Stimulated activated CD4-positive, alpha-beta T cell treated with anti-CD3 and anti-CD28 coated beads, TNF-alpha, amount 100 ng/mL, for 24 hours (primary cell): ENCODE measurements at places on chromosomes 6 and 20.

DNA sequence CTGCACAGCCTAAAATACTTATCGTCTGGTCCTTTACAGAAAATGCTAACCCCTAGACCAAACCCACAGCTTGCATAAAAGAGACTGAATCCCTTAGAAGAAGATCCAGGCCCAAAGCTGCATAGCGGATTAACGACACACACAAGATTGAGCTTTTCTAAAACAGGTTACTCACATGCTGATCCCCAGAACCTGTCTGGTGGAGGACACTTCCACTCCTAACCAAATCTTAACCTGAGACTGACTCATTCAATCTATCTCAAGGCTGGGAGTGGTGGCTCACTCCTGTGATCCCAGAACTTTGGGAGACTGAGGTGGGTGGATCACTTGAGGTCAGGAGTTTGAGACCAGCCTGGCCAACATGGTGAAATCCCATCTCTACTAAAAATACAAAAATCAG lies 2.8 kb upstream of the SLPI start:
- no peak for DNase-seq

DNA sequence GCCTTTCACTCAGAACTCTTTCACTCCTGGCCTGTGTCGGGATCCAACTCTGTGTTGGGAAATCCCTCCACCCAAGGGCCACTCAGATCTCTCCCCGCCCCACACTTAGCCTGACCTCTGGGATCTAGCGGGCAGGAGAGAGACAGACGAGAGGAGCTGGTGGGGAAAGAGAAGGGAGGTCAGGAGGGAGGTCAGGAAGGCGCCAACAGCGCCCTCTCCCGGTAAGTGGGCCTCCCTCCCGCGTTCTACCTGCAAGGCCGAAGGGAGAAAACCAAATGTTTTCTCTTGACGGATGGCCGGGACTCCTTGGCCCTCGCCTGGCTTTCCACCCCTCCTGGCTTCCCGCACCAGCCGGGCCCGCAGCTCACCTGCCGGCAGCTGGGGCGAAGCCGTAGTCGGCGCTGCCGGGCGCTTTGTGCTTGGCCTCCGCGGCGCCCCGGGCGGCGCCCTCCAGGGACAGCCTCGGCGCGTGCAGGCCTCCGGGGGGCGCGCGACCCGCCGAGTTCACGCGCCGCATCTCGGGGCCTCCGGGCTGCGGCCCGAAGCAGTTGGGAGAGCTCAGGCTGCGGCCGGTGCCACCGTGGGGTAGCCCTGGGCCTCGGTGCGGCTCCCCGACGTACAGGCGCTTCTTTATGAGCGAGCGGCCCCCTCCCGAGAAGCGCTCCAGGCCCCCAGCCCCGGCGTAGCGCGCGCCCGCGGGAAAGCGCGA lies 38.2 kb downstream of the C6orf132 start:
- DNase-seq, result peak; percentile 48

GRCh38 chr20:11204926-11205768 lies 531.3 kb upstream of the JAG1 start:
- peak; percentile 2 for DNase-seq

GRCh38 chr6:20409427-20409971 lies 7.8 kb downstream of the E2F3 start:
- no peak for DNase-seq

- DNase-seq, result no peak
Observed at GRCh38 chr6:149938571-149939355, 3.1 kb upstream of the ULBP2 start.

DNA sequence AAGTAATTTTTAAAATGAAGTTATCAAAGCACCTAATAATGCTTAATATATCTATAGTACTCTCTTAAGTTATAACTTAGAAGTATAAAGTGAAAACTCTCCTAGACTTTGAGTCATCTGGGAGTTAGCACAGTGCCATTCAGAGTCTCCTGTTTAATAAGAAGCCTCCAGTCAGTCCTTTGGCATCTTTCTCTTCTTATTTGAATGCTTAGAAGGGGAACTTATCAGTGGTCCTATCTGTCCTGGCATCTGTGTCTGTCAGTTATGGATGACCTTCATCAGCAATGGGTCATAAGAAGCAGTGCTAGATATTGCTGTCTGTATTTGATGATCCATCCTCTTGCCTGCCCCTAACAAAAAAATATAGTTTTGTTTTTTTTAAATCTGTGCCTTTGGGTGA lies 15.2 kb downstream of the TMEM200A start:
- DNase-seq, result no peak

DNA sequence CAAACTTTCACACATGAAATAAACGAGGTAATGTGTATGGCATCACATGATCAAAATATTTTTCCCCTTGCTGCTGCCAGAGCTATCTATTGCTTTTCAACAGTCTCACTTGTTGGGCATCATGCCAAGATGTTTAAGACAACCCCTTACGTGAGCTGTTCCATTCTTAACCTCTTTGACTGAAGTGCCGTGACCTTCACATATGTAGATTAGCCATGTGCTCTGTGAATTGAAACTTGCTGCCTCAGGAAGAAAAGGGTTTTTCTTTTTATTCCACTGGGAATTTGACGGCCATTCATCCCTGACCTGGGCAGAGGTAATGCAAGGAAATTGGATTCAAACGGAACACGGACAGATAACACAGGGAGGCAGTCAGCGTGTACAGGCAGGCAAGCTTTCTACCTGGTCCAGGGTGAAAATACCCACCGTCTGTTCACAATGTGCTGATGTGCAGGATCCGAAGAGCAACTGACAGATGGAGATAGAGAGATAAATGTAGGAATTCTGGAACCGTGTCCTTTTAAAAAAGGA lies 14.2 kb downstream of the ARID1B start:
- no peak for DNase-seq

DNA sequence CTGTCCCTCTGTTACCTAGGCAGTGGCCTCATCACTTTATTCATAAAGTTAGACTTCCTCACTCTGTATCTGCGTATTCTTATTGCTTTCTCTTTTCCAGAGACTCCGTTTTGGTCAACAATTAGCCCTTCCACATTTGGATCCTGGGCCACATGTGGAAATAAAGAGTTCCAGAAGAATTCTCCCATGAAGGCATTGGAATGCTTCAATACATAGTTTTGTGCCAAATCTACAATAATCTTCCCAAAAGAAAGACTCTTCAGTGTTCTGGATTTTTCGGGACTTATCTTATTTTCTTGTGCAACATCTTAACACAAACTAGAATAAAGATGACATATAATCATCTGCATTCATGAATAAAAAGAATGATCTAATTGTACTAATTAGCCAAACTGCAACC lies 187.7 kb upstream of the BMP2 start:
- DNase-seq, result no peak

DNA sequence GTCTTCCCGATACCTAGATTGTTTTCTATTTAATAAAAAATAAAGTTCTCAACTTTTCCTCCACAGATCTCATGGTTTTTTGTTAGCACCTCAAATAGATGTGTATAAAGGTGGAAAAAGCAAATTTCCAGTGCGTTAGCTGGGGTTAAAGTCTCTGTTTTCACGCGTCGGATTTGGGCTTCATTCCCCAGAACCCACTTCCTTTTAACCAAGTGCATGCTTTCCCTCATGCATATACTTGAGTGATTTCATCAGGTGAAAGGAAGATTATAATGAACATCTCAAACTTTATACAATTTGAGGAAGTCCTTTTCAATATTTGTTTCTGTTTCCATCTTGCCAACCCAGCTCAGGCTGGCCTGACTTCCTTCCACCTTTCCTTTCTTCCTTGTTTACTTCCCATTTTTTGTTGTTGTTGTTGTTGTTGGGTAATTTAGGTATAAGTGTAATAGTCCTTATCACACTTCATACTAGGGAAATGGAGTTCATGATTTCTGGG lies 43.9 kb upstream of the GGTLC1 start:
- no peak for DNase-seq

- no peak for DNase-seq
Observed at GRCh38 chr6:118397671-118398465, 150.2 kb upstream of the PLN start.

DNA sequence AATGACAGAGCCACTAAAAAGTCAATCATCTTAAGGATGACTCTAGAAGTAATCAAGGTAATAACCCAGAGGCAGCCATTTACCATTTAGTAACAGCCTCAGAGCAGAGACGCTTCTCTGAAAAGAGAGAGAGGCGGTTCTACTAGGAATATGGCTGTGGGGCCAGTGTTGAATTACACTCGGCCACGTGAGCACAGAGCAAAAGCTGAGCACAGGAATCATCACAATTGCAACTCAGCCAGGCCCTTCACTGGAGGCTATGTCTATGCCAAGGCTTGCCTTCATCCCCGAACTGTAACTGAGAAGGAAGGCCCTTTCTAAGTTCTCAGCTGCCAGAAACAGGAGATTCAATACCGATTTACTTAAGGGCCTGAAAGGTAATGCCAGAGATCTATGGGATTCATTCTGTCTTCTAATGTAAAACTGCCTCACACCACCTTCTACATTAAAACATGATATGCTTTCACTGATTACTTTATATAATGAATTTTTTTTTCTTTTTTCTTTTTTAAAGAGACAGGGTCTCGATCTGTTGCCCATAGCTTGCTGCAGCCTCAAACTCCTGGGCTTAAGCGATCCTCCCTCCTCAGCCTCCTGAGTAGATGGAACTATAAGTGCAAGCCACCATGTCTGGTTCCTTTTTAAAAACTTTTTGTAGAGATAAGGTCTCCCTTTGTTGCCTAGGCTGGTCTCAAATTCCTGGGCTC lies 67.6 kb downstream of the NUDT3 start:
- no peak for DNase-seq

DNA sequence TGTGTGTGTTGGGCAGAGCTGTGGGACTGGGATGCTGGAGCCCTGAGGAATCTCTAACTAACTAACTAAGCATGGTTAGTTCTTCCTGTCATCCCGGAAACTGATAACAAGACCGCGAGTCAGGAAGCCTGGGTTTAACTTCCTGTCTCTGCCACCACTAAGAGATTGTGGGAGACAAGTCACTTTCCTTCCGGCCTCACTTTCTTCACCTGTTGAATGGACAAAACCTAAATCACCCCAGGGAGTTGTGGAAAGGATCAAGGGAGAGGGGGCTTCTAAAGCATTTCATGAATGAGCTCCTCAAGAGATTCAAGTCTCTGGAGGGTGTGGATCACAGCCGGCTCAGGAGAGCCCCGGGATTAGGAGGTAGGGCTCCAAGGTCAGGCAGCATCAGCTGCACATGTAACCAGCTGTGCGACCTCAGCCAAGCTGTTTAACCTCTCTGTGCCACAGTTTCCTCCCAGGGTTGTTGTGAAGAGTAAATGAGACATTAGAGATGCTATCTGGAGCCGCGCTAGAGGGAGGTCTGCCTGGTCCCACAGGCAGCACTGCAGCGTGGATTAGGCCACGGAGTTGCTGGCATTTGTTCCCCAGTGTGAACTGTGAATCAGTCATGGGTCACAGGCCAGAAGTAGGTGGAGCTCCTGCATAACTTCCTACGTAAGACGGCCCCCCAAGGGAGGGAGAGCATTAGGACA lies 105.1 kb downstream of the TOX2 start:
- DNase-seq, result peak; percentile 15

- DNase-seq, result no peak
Observed at GRCh38 chr20:8721098-8721497, 347.8 kb upstream of the PLCB4 start.

DNA sequence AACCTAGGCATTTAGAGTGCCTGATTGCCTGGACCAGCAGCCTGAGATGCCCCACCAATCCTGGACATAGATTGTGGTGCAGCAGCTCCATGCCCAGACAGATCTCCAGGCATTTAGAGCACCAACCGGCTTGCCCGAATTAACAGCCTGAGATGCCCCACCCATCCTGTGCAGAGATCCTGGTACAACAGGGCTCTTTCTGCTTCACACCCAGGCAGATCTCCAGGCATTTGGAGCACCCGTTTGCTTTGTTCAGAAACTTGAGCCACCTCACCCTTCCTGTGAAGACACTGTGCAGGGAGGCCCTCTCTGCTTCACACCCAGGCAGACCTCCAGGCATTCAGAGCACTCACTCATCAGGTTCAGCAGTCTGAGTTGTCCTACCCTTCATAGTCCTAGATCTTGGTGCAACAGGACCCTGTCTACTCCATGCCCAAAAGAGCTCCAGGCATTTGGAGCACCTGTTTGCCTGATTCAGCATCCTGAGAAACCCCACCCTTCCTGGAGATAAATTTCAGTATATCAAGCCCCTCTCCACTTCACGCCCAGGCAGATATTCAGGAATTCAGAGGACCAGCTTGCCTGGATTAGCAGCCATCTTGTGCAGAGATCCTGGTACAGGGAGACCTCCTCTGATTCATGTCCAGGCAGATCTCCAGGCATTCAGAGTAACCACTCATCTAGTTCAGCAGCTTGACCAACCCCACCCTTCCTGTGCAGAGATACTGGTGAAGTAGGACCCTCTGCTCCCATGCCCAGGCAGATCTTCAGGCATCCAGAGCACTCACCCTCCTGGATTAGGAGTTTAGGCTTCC lies 189.2 kb upstream of the FERMT1 start:
- DNase-seq, result no peak

DNA sequence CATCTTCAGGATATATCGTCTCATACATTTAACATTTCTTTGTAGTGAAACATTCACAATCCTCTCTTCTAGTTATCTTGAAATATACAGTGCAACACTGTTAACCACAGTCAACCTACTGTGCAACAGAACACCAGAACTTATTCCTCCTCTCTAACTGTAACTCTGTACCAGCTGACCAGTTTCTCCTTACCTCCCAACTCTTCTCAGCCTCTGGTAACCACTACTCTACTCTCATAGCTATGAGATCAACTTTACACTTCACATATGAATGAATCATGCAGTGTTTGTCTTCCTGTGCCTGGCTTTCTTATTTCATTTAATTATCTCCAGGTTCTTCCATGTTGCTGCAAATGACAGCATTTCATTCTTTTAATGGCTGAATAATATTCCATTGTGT lies 337.6 kb downstream of the BTBD9 start:
- DNase-seq, result no peak

DNA sequence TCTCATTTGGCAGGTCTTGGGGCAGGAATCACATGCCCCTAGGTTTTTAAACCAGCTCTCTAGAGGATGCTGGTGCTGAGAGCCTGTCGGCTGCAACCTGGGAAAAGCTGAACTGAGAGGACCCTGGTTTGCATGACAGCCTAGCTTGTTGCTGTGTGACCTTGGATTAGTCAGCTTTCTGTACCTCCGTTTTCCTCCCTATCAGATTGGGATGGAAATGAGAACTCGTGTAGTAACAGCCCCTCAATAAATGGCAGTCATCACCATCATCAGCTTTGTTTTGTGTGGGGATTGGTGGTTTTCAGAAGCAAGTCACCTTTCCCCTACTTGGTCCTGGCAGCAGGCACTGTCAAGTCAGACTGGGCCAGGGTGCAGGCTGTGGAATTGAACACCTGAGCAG lies 75.2 kb upstream of the MYL9 start:
- no peak for DNase-seq

GRCh38 chr6:7402716-7403115 lies 13.1 kb downstream of the RIOK1 start:
- DNase-seq, result no peak

DNA sequence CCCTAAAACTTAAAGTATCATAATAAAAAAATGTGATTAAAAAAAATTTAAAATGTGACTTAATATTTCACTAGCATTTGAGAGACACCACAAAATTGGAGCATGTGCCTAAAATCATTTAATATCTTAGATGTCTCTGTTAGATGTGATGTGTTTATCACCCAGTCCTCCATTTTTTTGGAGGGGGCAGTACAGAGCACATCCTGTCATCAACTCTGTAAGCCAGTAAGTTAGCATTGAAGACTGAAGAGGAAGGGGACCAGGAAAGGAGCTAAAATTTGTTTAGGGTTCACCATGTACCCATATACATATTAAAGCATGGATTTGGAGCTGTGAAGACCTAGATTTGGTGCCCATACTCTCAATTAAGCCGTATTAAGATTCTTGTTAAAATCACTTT lies 30.7 kb upstream of the ADIG start:
- no peak for DNase-seq
